ENCODE measurements at places on chromosomes 2 and 18.

- DNase-seq: no peak
Observed at GRCh38 chr18:42568773-42569172, 546.7 kb downstream of the RIT2 start.

DNA sequence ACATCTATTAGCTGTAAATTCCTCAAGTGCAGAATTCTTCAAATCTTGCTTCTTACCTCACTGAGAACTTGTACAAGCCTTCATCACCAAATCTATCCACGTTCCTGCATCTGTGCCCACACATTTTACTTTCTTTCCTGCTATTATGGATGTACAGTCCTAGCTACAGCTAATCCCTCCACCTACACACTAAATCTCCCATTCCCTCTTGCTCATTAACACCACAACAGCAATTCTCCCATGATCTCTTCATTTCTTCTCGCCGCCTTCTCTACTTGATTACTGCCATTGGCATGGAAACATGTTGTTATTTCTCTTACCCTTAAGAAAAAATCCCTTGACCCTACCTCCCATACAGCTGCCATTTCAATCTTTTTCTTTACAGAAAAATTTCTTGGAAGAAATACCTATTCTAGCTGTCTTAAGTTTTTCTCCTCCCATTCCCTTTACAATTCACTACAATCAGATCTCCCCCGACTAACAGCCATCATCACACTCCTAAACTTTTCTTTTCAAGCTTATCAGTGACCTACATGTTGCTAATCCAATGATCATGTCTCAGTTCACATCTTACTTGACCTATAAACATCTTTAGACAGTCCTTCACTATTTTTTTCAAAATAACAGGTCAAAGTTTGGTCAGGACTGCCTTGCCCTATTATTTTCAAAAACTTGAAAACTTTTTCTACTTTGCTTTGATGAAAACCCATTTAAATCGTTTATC lies 41.0 kb downstream of the ROCK2 start:
- no peak for DNase-seq

GRCh38 chr18:74505776-74506175 lies 9.6 kb downstream of the CNDP2 start:
- no peak for DNase-seq

GRCh38 chr18:27861539-27861938 lies 315.4 kb downstream of the CDH2 start:
- no peak for DNase-seq

DNA sequence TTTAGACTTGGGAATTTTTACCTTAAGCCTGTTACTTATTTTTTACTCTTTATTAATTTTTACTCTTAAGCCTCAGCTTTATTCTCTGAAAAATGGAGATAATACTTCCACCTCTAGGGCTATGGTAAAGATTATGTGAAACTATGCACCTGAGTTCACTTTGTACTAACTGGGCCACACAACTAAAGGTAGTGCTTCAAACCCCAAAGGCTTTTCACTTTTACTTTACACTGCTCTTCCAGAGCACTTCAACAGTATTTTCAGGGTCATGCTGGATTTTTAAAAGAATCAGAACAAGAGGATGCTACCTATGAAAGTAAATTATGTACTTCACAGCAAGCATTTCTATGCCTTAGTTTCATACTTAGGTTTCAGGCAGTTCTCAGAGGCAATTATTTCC lies 27.8 kb downstream of the MEX3C start:
- no peak for DNase-seq

GRCh38 chr2:112170495-112170894 lies 32.3 kb downstream of the FBLN7 start:
- DNase-seq: no peak

DNA sequence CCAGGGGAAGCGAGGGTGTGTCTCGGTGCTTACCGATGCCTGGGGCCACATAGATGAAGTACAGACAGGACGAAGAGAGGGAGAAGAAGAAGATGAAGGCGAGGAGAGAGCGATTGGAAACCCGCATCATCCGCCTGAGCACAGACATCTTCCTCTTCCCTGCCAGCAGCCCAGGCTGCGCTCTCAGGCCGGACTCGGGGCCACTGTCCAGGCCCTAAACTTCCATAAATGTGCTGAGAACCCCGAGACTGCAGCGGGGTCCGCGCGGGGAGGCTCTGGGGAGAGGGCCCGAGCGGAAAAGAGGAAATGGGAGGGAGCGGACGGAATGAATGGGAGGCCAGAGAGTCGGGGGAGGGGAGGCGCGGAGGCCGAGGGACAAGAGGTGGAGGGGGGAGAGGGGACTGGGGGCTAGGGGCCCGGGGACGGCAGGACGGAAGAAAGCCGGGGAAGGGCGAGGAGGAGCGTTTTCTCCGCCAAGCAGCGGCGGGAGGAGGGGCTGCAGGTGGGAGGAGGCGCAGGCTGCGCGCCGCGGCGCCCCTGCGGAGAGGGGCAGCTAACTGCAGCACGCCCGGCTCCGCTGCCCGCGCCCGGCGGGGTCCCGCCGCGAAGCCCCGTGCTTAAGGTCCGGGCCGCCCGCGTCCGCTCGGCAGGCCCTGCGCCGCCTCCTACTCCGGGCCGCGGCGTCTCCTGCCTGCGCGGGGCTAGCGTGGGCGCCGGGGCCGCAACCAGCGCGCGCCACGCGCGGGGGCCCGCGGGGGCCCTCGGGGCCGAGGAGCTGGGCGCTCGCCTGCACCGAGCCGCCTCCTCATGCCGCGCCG lies at the start of gene B4GALT6:
Gene B4GALT6 (minus strand): TSS at position 303 of the 818 bp plus-strand sequence. CDS start 155 bp downstream, at position 148.
- DNase-seq: no peak

Measured in stimulated activated CD4-positive, alpha-beta T cell treated with anti-CD3 and anti-CD28 coated beads, Interleukin-2, amount 100 ng/mL, for 4 hours (primary cell).